ENCODE measurements at places on chromosomes 3 and 15. TPM values are rescaled to one million over a fixed set of nuclear protein-coding genes. Genes with fewer than 3 reads are reported as not detected.

Gene NXPE3
- 39.4 TPM for total RNA-seq

Gene DUOX1
- total RNA-seq = 0.44 TPM

Gene FILIP1L
- 120 TPM for total RNA-seq

Gene ERC2
- 2.0 TPM for total RNA-seq

Gene CHRFAM7A
- total RNA-seq = 0.64 TPM

Gene GOLGA6L9
- total RNA-seq = 0.60 TPM

Gene BSN
- total RNA-seq = 0.45 TPM

Gene CCR1
- 3.2 TPM for total RNA-seq

Gene RPN1
- 88.8 TPM for total RNA-seq

Gene HACD3
- 9.8 TPM for total RNA-seq

Gene TRANK1
- 6.5 TPM for total RNA-seq

Gene MGLL
- 77.9 TPM for total RNA-seq

Gene PATL2
- 0.49 TPM for total RNA-seq

Gene IGSF11
- 0.38 TPM for total RNA-seq

Gene RPS17
- 1,050 TPM for total RNA-seq

Gene RGMA
- total RNA-seq = 20.8 TPM

Gene SCN5A
- 173 TPM for total RNA-seq

Gene TTLL13
- total RNA-seq = not detected

Gene DENND6A
- 27.9 TPM for total RNA-seq

Gene PFKFB4
- total RNA-seq = 2.8 TPM

Gene EPHB3
- 2.5 TPM for total RNA-seq

Gene SLC24A5
- not detected for total RNA-seq

Gene STT3B
- total RNA-seq = 98.4 TPM

Gene SEMA3B
- total RNA-seq = 21.0 TPM

Gene ERICH6
- total RNA-seq = not detected

Gene CFAP100
- not detected for total RNA-seq
